ENCODE measurements at places on chromosomes 6 and 20.

GRCh38 chr6:109925075-109925474 lies 53.0 kb upstream of the GPR6 start:
- DNase-seq, result no peak

DNA sequence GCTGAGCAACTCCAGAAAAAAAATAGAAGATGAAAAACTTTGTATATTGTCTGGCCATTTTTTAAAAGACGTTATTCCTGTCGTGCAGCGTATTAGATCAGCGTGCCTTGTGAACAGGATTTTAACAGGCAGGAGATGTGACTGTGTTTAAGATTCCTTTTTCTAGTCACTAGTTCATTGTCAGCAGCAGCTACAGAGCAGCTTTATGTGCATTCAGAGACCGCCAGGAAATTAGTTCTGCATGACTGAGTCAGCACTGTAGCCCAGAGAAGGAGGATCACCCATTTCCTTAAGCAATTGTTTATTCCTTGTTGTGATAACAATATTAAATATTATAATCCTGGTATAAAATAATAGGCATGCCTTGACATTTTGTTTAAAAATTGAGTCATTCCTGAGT lies 75.4 kb upstream of the ADGRB3 start:
- DNase-seq, result peak; percentile 81

GRCh38 chr6:78810146-78810545 lies 57.2 kb upstream of the IRAK1BP1 start:
- peak; percentile 28 for DNase-seq

- DNase-seq, result no peak
Measured at GRCh38 chr6:128821116-128821515, 61.8 kb upstream of the LAMA2 start.

GRCh38 chr6:115986026-115986425 lies 74.7 kb downstream of the FRK start:
- no peak for DNase-seq

- DNase-seq, result no peak
Measured at GRCh38 chr6:73923905-73924485, 228.0 kb downstream of the CD109 start.

DNA sequence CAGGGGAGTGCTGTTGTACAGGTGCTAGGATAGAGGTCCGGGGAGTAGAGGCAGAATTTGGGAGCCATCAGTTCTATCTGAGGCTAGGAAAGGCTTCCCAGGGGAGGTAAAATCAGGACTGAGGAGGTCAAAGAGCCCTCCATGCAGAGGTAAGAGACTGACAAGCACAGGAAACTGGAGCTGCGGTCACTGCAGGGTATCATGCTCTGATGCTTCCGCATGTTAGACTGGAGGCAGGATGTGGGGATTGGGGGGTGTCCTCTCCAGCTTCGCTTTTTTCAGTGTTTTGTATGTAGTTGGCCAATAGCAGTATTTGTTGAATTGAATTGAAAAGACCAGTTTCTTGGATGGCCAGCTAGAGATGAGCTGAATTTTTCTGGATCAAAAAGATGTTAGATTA lies 87.8 kb downstream of the SLC22A3 start:
- DNase-seq, result no peak

- no peak for DNase-seq
Measured at GRCh38 chr20:19742974-19743639, 15.0 kb upstream of the RIN2 start.

GRCh38 chr6:147201885-147202515 lies 2.2 kb upstream of the STXBP5 start:
- peak; percentile 17 for DNase-seq

DNA sequence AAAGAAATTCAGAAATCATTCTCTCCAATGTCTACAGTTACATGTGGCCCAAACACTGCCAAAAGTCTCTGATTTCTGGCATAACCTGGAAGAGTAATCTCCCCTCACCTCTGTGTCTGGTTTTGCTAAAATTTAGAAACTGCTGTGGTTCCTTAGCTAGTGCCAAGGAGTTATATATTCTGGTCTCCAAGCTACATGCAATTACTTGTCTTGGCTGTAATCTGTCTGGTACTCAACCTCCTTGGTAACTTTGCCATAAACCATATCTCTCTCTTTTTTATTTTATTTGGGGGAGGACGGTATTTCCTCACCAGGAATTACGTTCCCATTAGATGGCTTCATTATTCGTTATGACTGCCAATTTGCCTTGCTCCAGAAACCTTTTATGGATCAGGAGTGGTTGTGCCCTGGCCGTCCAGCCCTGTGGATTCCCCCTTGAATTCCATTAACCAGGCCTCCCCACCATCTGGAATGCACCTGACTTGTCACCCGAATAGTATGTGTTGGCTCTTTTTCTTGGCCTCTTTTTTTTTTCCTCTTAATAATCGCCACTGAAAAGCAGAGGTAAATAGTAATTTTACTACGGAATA lies 400.0 kb downstream of the CD83 start:
- no peak for DNase-seq

- no peak for DNase-seq
Measured at GRCh38 chr20:25079171-25079570, 2.8 kb downstream of the VSX1 start.

DNA sequence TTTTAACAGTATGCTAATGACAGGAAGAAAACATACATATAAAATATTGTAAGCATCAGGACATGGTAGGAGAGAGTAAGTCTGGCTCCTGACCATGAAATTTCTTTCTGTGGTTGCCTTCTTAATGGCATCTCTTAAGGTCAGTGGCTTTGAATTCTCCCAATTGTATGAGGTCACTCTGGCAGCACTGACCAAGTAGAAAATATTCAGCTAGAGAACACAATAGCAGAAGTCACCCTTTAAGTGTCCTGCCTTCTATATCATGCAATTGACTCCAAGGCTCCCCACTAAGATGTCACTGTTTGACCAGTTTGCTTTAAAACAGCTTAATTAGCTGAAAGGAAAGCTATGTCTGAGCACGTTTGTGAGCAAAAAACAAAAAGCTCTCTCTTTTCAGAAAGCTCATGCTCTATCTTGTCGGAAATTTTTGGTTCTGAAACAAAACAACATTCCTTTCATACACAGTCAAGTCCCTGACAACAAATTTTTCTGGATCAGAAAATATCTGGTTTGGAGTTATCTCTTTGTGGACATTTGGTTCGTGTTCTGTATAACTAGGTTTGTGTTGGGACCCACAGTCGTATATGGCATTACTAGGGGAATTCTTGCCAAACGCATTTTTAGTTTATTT lies 120.9 kb upstream of the IFNGR1 start:
- DNase-seq, result no peak

DNA sequence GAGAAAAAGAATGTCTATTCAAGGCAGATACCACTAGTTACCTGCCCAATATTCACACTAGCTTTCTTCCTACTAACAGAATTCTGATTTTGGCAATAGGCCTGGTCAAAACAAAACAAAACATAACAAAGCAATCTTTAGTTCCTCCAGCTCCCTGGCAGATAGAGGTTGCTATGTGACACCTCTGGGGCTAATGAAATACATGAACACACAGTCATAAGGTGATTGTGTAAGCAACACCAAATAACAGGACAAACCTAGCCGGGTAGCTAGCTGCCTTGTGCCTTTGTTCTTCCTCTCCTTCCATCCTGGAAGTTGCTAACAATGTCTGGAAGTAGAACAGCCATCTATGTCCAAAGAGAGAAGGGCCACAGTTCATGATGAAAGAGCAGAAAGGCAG lies 6.0 kb upstream of the HMGN3 start:
- no peak for DNase-seq

- DNase-seq, result no peak
Measured at GRCh38 chr20:60631585-60632287, 620.3 kb upstream of the CDH4 start.

DNA sequence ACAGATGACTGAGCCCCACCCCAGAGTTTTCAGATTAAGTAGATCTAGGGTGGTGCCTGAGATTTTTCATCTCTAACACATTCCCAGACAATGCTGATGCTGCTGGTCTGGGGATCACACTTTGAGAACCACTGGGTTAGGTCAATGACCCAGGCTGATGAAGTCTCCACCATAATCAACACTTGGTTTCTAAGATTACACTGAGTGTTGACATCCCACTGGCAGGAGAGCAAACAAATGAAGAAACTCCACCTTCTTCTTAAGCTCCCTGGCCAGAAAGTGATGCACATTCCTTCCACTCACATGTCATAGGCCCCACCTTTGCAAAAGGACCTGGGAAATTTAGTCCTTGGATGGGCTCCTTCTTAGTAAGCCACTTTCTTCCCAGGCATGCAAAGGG lies 53.1 kb downstream of the MAFB start:
- DNase-seq, result no peak

DNA sequence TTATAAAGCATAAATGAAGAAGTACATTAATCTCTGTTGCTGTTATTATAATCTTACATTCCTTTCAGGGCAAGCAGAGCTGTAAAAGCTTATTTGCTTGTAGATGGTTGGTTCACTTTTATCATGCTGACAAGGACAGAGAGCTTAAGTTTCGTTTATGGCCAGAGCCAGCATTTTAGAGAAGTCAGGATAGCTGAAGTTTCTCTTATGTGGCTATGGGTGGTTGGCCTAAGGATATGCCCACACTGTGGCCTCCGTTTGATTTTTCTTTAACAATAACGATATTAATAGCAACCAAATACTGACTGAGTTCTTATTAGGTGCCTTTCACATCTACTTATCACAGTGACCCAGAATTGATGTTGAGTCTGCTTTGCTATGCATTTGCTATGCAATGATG lies 78.5 kb downstream of the FARS2 start:
- no peak for DNase-seq

All from NCI-H2081 (cell line).